GM23248 (cell line): ENCODE measurements at places on chromosomes 2 and 18. TPM values are rescaled to one million over a fixed set of nuclear protein-coding genes. Genes with fewer than 3 reads are reported as not detected.

- no peak for DNase-seq
Measured at GRCh38 chr2:64295326-64296139, 151.3 kb upstream of the PELI1 start.

DNA sequence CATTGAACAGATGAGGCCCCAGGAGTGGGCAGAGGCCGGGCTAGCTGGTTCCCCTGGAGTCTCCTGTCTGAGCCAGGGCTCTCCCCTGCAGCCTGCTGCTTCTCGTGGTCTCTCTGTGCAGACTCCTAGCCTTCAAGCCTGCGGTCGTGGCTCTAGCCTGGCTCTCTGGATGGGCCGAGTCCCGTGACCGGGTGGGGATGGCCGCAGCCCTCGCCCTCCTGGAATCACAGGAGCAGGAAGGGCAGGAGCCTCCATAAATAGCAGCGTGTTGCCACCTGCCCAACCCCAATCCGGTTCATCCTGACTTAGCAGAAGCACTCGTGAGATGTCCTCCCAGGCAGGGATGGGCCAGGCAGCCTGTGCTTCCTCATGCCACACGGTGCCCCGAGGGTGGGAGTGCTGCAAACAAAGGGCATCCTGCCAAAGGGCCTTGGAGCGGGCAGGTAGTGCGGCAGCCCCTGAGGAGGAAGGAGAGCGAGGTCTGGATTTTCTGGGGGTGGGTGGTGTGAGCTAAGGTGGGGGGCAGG, 43.9 kb downstream of the FOSL2 start:
- DNase-seq: no peak

GRCh38 chr2:46158661-46159060, 138.5 kb upstream of the EPAS1 start:
- DNase-seq: no peak

DNA sequence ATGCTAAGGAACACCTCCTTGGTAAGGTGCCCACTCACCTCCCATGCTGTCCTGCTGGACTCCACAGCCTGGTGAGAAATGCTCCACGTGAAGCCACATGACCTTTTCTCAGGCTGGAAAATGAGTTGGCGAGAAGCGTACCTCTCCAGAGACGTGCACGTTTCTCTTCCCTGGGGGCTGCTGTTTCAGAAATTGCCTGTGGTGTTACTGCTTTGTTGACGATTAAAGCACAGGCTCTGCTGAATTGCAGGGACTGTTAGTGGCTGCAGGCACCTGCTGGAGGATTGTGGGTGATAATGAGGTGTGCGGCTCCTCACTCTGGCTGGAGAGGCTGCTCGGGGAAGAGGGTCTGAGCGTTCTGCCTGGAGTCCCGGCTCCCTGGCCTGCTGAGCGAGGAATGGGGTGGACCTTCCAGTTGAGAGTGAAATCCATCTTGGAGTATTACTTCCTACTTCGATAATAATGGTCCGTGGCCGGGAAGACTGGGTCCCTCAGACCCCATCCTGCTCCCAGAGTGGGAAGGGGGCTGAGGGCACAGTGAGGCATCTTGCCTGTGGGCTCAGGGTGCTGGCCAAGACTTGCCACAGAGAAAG, 199.3 kb upstream of the HDAC4 start:
- DNase-seq: no peak

WNT10A gene
- not detected in 2 replicates for total RNA-seq

EHD3 gene
- total RNA-seq: 31.7 and 33.6 TPM in 2 replicates
